Stimulated activated CD4-positive, alpha-beta T cell treated with anti-CD3 and anti-CD28 coated beads, Interleukin-2, amount 100 ng/mL, for 48 hours (primary cell): ENCODE measurements at places on chromosomes 16 and 17.
A peak's percentile ranks its signal among the peaks of the same experiment; 100 is the strongest.

GRCh38 chr17:6853764-6854442 lies 22.4 kb upstream of the TEKT1 start:
- peak; percentile 9 for DNase-seq

- DNase-seq, result no peak
Measured at GRCh38 chr17:42891539-42892152, 9.0 kb upstream of the G6PC1 start.

DNA sequence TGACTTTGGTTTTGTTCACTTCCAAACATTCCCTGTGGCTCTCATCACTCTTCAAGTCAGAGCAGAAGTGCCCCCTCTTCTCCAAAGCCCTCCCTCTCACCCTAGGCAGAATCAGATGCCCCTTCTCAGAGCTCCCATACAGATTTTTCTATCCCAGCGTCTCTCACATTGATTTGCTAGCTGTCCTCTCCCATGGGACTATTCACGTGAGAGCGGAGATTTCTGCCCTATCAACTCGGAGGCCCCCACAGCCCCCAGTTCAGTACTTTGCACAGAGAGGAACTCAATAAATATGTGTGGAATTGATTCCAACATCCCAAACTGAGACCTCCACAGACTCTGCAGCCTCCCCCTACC lies 182.6 kb downstream of the C16orf78 start:
- DNase-seq, result no peak

- no peak for DNase-seq
Measured at GRCh38 chr16:81553814-81554675, 109.4 kb downstream of the CMIP start.

GRCh38 chr16:54446639-54447038 lies 160.1 kb upstream of the IRX3 start:
- no peak for DNase-seq

GRCh38 chr16:5003828-5004227 lies 29.9 kb downstream of the NAGPA start:
- DNase-seq, result no peak

DNA sequence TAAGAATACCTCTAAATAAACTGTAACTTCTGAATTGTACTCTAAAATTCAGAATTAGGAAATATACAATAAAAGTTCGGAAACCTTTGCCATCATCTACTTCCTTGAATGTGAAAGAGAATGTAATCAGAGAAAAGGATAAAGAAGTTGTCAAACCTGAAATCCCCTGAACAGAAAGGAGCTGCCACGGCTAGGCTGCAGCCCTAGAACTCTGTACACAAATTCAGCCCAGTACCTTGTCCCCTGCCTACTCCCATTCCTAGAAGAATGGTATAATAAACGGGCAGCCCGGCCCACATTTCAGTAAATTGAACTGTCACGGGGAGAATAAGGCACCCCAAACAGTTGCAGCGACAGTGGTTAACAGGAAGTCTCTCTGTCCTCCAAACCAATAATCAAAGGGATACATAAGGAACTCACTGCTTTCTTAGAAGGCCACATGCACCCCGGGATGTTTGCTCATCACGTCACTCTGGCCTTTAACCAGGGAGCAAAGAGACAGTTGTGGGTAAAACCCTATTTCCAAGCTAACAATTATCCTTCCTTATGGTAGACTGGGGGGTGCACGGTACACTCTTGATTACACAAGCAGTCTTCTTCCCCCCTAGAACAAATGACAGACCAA lies 24.3 kb upstream of the RFFL start:
- DNase-seq, result peak; percentile 20

- no peak for DNase-seq
Measured at GRCh38 chr17:71970312-71970711, 150.5 kb upstream of the SOX9 start.

DNA sequence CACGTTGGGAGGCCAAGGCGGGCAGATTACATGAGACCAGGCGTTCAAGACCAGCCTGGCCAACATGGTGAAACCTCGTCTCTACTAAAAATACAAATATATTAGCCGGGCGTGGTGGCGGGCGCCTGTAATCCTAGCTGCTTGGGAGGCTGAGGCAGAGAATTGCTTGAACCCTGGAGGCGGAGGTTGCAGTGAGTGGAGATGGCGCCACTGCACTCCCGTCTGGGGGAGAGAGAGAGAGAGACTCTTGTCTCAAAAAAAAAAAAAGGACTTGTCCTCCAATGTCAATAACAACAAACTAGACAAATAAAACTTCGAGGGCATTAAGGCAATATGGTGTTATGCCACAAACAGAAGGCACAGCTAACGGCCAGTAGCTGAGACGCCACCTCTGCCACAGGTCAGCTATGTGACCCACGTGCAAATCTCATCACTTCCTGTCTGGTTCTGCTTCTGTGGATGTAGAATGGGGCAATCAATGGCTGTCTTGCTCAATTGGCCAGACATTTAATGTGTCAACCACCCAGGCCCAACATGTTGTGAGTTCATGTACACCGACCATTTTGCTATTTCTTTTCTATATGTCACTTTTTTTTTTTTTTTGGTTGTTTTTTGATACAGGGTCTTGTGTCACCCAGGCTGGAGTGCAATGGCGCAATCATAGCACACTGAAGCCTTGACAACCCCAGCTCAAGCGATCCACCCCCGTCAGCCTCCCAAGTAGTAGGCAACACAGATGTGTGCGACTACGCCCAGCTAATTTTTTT lies 834 bp upstream of the TXNDC11 start:
- peak; percentile 9 for DNase-seq

- no peak for DNase-seq
Measured at GRCh38 chr17:82151106-82151957, 53.3 kb upstream of the FASN start.

GRCh38 chr17:7486181-7486580 lies 2.0 kb downstream of the POLR2A start:
- DNase-seq, result no peak

- DNase-seq, result no peak
Measured at GRCh38 chr16:86573215-86573614, 5.1 kb upstream of the FOXL1 start.

- no peak for DNase-seq
Measured at GRCh38 chr16:11498683-11499082, 88.0 kb downstream of the LITAF start.

- peak; percentile 90 for DNase-seq
Measured at GRCh38 chr16:58336332-58337089, 41.7 kb upstream of the PRSS54 start.
